ENCODE measurements at places on chromosomes 3 and 15. TPM values are rescaled to one million over a fixed set of nuclear protein-coding genes. Genes with fewer than 3 reads are reported as not detected.

DNA sequence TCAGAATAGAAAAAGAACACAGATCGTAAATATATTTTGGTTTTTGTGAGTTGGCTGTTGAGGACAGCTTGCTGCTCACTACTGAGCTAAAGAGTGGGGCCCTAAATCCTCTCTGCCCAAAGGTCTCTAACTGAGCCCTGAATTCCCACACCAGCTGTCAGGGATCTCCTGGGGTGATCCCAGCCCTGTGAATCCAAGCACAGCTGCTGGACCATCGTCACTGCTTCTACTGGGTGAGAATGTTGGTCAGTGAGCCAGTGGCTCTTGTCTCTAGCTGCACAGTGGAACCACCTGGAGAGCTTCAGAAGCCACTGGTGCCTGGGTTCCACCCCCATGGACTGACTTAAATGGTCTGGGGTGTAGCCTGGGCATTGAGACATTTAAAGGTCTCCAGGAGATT is 90.5 kb upstream of the IL12A start:
- DNase-seq: no peak

- DNase-seq: no peak
Measured at GRCh38 chr15:76903251-76903681, 1.9 kb downstream of the SCAPER start.

- no peak for DNase-seq
Measured at GRCh38 chr3:89955156-89955555, 847.7 kb downstream of the EPHA3 start.

DNA sequence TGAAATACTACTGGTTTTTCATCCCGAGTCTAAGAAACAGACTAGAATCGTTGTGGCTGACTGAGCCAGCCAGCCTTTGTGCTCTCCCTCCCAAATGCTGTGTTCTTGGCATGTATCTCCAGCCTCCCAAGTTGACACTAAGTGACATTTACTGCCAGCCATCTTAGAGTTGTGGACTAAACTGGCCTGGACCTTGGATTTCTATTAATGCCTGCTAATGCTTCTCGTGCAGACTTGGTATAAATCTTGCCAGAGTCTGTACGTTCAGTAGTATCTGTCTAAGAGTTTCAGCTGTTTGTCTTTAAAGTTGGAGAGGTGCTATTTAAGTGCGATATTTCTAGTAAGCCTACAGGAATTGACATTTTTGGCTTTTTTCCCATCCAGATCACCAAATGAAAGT is 166.6 kb upstream of the BHLHE40 start:
- no peak for DNase-seq

DNA sequence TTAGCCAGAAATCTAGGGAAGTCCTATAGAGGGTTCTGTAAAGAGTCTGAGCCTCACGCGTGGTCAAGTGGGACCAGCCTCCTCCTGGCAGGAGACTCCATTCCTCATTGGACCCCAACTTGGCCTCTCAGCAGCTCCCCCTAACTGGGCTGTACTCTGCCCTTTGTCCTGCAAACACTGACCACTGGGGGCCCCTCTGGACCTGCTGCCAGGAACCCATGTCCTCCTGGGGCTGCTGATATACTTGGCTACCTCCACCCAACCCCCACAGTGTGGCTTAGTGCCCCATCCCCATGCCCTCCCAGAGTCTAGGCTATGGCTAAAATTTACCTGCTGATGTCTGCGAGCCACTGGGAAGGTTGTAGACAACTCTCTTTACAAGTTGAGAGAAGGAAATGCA is 62.7 kb downstream of the UBP1 start:
- DNase-seq: no peak

Gene PP2D1
- total RNA-seq: not detected

Gene ANKRD63
- total RNA-seq: 0.65 TPM

All from Right ventricle myocardium superior (tissue), 1 donor.